ENCODE measurements at places on chromosomes 11 and 22.
A peak's percentile ranks its signal among the peaks of the same experiment; 100 is the strongest.

DNA sequence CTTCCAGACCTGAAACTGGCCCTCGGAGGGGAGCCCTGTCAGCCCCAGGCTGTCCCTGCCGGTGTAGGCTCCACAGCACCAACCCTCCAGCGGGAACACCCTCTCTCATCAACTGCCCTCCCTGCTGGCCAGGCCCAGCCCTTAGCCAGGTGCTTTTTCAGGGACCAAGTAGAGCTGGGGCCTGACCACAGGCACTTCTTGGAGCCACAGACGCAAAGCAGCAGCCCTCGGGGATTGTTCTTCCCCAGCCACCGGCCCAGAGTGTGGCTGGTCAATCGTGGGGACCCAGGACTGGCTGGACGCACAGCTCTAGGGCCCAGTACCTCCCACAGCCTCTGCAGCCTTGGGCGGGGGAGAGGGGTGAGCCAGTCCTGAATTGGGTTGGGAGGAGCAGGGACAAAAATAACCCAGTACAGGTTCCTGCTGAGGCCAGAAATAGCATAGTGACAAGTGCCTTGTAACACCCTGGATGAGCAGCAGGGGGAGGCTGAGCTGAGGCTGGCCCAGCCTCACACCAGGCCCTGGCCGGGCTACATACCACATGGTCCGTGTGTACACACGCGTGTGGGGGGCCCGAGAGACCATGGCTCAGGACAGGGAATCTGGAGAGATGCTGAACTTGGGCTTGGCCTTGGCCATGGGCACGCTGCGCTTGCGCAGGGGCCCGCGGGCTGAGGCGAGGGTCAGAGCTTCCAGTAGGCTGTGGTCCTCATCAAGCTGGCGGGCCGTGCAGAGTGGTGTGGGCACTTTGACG is 2.0 kb downstream of the KCNJ11 start:
- DNase-seq = no peak

GRCh38 chr11:96329419-96329818 is 13.6 kb downstream of the MAML2 start:
- no peak for DNase-seq

- DNase-seq = no peak
These were observed 13.6 kb downstream of the DGKZ start for GRCh38 chr11:46360878-46361277.

DNA sequence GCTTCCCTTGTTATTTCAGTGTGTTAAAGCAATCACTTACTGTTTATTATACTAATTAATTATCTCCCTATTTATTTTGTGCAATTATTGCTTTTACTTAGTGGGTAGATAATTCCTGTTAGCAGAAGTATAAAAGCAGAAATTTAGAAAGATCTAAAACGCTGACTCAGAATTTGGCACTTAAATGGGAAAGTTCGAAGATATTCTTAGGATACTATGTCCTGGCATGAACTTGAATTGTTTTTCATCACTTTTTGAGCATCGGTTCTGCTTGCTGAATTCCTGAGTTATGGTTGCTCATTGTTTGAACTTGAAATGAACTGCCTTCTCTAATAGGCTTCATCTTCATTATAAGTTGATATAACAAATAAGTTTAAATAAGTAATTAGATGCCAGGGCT is 325.4 kb downstream of the JRKL start:
- DNase-seq = no peak

DNA sequence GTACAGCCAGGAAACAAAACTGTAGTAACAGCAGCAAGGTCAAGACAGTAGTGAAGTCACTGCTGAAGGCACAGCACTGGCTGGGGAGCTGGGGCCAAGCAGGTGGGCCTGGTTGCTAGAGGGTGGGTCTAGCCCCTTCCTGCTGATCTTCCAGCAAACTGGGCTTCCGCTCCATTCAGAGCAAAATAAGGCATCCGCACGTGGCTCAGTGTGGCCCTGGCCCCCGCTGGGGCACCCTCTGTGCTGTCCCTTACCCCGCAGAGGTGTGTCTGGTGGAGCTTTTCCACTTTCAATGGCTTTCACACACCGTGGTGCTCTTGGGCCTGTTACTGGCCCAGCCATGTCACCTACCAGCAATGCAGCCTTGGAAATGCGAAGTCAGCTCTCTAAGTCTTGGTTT is 162.4 kb upstream of the B3GAT1 start:
- DNase-seq = no peak

DNA sequence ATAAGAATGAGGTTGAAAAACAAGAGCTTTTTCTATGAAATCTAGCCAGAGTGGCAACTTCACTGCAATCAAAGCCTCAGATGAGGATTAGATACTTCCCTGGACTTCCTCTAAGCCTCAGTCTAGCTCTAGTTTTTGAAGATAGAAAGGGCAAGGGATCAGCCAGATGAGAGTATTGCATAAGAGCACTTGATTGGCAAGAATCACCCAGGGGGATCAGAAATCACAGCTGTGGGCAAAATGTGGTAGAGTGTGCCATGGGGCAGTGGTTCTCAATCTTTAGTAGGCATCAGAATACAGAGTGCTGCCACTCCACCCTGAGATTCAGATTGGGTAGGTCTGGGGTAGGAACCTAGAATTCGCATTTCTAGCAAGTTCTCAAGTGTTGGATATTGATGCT is 82.4 kb downstream of the EXT2 start:
- no peak for DNase-seq

- DNase-seq = no peak
These were observed 14.8 kb upstream of the TSPAN18 start for GRCh38 chr11:44711787-44712608.

DNA sequence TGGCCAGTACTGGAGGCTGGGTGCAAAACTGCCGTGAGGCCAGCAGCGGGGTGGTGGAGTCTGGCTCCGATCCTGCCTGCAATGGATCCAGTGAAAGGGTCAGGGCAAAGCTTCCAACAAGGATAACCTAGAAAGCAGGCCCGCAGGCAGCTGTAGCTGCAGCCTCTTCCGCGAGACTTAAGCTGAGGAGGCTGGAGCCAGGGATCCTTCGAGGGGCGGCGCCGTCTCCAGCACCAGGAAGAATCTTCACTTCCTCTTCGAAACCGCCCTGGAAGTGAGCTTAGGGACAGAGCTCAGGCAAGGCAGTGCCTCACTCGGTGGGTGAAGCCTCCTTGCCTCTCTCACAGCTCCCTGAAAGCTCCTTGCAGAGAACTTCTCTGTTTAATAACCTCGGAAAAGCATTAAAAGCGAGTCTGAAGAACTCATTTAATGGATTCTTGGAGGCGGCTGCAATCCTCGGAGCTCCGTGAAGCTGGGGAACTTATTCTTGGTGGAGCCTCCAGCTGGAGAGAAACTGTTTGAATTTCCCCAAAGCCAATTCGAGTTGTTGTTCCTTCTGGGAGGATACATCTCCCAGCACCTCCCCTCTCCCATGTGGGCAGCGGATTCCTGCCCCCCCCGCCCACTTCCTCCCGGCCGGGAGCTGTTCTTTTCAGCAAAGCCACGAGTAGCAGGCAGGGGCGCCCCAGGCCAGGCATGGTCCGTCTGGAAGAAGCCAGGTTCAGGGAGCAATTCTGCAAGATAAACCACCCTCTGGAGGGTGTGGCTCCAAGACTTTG is 169.9 kb downstream of the CTTN start:
- DNase-seq = peak; percentile 31

- no peak for DNase-seq
These were observed 23.4 kb downstream of the SYT9 start for GRCh38 chr11:7275133-7275532.

- no peak for DNase-seq
These were observed 146.0 kb upstream of the SEZ6L start for GRCh38 chr22:26023104-26023775.

DNA sequence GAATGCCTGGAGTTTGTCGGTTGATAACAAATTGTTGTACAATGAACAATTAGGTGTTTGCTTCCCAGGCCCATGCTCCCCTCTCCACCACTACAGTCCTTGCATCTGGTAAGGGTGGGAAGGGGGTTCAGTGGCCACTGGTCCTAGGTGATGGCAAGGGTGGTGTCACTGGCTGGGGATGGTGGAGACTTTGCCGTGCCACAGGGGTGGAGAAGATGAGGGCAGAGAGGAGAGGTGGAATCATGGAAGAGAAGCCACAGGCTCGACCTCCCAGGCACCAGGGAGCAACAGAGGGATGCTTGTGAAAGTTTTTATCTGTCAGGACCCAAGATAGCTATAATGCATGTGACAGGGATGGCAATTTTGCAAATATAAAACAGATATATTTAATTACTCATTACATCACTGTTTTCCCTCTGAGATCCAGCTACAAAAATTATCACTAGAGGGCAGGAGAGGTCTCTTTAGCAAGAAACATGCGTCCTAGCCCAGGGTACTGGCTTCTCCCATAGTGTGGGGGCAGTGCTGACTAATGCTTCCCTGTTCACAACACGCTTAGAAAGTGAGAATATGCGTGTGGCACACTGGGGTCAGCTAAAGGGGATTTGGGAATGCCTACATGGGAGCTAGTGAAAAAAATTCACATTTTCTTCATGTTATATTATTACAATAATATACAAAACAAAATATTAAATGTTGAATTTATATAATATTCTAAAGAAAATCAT is 49.0 kb upstream of the AMPD3 start:
- peak; percentile 62 for DNase-seq

DNA sequence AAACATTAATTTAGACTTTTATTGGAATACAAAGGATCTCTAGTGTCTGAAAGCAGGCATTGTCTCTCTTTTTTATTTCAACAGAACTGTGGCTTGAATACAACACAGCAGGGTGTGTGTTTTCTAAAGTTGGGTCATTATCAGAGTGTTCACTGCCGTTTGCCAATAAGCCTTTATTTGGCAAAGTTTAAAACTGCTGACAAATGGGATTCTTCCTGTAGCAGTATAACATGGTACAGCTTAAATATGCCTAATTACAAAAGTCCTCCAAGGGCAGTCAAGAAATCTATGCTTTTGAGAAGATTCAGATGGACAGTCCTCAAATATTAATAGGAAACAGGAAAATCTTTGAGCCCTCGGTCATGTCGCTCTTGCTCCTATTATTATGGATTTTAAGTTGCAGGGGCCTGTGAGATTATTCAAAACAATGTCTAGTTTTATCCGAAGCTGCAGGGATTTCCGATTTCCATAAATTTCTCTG is 199.9 kb downstream of the MAML2 start:
- DNase-seq = no peak

GRCh38 chr11:14642873-14643696 is 519 bp upstream of the PDE3B start:
- no peak for DNase-seq

DNA sequence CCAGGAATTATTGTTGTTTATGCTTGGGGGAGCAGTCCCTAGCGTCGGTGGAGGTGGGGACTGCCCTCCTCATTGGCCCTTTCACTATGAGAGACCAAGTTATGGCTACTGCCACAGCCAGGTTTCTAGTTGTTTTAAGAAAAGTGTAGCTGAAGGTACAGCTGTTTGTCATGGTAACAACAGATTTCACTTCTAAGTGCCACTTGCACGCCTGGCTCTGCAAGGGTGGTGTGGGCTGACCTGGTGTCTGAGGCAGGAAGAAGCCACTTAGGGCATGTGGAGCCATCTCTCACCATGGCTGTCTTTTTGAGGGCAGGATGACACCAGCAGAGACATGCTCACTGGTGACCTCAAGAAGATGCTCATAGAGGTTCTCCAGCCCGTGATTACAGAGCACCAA is 46.3 kb upstream of the MPEG1 start:
- no peak for DNase-seq

DNA sequence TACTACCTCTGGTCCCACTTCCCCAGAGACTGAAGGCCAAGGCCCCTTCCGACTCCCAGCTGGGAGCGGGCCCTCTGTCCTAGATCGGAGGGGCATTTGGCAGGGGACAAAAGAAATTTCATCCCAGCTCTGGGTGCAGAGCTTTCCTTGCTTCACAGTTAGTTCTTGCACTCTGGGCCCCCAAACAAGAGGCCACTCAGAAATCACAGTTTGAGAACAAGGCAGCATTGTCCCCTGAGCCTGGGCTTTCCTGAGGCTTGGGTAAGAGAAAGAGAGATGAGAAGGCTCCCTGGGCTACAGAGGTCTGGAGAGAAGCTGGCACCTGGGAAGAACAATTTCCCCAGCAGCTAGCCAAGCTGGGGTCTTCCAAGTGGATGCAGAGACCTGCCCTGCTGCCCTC is 71.8 kb upstream of the NCAM1 start:
- DNase-seq = no peak

DNA sequence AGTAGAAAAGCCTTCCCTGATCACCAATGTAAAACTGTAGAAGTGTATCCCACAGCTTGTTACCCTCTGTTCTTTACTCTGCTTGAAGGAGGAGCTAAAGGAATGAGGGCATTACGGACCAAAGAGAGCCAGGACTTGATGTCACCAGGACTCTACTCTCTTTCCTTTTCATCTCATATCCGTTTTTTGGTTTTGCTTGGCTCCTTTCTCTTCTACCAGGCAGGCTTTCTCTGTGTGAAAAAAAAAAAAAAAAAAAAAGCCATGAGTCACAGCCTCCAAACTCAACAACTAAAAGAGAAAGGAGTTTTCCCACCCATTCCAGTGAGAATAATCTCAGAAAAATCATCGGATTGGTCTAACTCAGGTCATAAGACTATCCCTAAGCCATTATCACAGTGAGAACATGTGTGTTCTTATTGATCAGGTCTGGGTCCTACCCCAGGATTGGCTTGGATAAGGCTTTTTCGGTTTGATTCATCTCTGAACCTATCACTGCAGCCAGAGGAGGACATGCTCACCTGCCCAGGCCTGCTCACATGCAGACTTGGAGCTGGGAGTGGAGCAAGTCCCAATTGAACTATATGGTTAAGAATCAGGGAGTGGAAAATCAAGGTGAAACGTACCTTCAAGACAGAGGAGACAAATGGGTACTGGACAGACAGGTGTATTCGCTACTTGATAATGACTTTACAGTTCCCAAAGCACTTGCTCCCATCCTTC is 19.4 kb upstream of the LRRC55 start:
- DNase-seq = no peak

GRCh38 chr11:95802806-95803205 is 12.5 kb downstream of the CEP57 start:
- DNase-seq = no peak

DNA sequence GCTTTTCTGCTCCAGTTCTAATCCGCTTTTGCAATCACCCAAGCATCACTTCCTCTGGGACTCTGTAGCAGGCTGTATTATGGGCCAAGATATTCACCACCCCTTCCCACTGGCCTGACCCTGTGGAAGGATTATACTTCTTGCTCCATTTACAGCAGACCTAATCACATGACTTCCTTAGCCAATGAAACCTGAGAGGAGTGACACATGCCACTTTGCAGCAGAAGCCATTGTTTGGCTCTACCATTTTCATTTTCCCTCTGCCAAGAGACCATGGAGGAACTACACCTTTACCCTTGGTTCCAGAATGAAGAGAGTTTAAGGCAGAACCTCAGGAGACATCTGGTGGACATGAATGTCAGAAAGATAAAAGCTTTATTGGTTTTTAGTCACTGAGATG is 134.9 kb upstream of the HSD17B12 start:
- DNase-seq = no peak

Data from forelimb muscle (tissue), 1 donor.